Stimulated activated CD8-positive, alpha-beta memory T cell treated with anti-CD3 and anti-CD28 coated beads, Interleukin-2, amount 100 ng/mL, for 1 hour (primary cell): ENCODE measurements at places on chromosomes 16 and 17.

DNA sequence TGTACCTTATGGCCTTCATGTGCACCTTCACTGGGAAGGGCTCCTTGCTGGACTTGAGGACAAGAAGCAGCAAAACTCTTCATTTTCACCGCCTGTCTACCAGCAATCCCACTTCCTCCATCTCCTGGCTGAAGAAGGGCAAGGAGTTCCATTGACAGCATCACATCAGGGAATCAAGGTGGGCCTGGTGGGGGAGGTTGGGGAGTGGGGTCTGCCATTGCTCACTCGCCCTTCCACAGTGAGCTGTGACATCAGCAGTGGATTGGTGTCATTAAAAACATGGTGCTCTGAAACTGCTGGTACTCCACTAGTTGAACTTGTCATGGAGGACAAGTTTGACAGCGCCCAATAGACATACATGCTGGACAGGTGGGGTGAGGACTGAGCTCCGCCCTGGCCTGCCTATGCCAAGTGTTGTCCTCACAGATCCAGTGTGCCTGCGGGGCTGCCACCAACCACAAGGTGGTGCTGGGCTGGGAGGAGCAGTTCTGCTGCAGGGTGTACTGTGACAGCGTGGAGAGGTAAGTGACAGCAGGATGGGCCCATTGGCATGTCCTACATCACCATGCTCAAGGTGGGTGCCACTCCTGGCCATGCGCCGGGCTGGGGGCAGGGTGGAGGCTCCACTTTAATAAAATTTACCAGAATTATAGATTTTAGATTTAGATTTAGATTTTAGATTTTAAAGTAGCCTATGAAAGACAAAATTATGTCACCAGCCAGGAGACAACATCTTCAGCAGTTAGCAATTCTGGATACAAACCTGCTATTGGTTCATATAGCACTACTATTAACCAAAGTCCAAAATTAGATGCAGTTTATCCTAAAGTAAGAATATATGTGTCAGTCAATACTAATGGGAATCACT, 1729.1 kb downstream of the TP53TG3F start:
- no peak for DNase-seq

DNA sequence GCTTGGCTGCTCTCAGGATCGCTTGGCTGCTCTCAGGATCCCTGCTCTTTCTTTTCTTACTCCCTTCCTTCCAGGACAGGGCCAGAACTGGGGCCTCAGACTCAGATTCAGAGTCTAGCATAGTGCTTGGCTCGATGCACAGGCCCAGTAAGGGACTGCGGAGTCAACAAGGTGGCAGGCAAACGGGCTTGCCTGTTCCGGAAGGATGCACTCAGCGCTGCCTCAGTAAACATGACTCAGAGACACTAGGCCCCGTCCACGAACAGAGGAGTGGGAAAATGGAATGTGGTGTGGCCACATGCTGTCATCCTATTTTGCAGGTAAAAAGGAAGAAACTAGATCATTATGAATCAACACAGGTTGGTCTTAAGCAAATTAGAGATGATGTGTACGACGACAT, 9.8 kb downstream of the SPHK1 start:
- DNase-seq, result no peak

- DNase-seq, result no peak
Observed at GRCh38 chr17:18124345-18125126, 16.0 kb downstream of the MYO15A start.

DNA sequence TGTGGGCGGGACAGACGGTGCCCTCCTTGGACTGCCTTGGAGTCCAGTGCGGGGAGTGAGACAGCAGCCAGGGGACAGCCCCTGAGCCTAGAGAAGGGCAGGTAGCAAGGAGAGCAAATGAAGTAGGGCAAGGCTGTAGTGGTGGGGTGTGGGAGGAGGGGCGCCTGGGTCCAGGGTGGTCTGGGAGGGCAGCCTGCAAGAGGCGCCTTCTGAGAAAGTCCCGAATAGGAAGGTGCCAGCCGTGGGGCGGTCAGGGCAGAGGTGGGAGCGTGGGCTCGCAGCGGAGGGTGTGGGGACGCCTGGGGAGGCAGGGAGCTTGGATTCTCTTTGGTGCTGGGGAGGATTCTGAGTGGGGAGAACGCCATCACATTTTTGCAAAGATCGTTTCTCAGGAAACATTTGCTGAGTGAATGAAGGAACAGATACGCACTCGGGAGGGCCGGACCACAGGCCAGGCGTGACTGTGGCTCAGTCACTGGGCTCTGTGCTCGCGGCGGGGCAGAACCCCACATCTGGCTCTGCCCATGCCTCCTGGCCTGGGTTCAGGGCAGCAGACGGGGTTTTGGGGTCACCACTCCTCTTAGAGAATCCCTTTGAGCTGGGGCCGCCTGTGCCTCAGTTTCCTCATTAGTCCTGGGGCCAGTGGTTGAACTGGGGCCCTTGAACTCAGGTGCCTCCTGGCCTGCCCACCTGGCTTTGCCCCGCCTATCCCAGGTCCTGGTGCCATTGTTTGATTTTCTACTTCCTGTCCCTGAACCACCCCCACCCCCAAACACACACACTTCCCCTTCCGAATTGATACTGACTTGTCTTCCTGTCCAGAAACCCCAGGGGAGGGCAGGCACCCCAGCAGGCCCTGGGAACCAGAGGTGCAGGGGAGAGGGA, 4.2 kb downstream of the SNN start:
- no peak for DNase-seq

GRCh38 chr16:82605863-82606620, 20.7 kb upstream of the CDH13 start:
- no peak for DNase-seq

DNA sequence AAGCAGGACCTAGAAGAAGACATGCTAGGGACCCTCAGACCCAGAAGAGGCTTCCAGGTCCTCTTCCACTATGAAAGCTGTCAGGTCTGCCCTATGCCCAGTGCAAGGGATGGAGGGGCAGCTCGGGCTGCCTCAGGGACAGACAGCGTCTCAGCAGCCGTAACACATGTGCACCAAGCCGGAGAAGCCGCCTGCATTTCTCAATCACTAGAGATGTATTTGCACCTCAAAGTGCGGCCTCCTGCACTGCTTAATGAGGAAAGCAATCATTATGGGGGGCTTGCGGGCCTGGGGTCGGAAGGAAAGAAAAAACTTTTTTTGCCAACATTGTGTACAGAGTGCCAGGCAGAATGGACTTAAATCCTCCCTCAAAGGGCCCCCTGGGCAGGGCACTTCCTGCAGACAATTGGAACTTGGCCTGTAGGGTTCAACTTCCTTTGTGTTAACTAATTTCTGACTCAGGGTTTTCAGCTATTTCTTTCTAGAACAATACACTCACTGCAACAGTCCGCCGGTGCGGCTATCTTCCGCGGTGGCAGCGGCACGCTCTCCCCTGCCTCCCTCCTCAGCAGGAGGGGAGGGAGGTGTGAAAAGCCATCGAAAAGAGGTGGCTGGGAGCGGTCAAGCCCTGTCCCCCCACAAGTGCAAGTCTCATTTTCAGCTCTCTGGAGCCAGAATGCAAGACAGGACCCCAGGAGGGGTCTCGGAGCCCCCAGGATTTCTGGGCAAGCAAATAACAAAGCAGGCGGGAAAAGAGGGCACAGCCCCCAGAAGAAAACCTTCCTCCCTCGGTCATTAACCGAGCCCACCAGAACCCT, 101.2 kb downstream of the ZNF423 start:
- no peak for DNase-seq

GRCh38 chr17:44198721-44199552, 747 bp downstream of the ATXN7L3 start:
- DNase-seq, result peak; percentile 38

- peak; percentile 95 for DNase-seq
Observed at GRCh38 chr17:31487648-31488263, 96.3 kb downstream of the RAB11FIP4 start.

GRCh38 chr16:8741636-8742035, 55.8 kb downstream of the TMEM186 start:
- DNase-seq, result no peak

DNA sequence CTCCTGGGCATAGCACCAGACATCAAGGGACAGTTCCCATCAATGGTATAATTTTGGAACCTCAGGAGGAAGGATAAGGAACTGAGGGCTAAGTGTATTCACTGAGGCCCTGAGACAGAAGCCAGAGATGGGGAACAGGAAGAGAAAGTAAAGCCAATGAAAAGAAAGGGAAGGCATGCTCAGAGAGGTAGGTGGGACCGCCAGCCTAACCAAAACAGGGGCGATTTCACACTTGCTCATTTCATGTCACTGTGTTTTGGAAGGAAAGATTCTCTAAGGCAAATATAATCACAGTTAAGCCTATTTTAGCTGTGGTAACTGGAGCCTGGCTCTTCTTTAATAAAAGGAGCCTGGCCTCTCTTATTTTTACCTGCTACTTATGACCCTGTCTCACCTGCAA, 411.1 kb downstream of the CDH13 start:
- no peak for DNase-seq

GRCh38 chr17:55436224-55437158, 14.9 kb upstream of the MMD start:
- DNase-seq, result no peak

DNA sequence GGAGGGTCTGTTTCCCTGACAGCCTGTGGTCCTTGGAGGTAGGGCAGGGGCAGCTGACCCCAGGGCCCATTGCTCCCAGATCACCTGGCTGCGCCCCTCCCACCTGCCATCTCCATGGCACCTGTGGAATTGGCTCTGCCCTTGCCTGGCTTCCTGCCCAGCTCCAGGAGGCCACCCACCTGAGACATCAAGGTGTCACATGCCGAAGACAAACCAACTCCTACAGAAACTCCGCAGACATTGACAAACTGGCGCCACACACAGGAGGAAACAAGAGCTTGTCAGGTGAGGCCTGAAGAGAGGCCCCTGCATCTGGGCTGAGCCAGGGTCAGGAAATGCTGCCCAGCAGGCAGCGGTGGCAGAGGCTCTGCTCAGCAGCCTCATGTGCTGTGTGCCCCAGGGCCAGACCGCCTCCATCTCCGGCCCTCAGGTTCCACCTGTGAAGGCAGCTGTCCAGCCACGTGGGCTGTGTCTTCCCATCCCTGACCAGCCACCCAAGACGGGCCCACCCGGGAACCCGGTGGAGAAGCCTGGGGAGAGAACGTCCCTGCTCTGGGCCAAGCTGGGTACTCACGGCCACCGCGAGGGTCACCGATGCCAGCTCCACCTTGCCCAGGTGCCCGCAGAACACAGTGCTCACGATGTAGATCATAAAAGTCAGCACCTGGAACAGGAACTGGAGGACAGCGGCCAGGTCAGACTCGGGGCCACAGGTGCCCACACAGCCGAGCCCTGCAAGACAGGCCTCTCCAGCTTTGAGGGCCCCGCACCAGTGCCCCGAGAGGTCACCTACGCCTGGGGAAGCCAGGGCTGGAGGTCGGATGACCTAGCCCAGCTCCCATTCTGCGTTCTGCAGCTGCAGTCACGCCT, 1.6 kb downstream of the SLC47A2 start:
- no peak for DNase-seq

DNA sequence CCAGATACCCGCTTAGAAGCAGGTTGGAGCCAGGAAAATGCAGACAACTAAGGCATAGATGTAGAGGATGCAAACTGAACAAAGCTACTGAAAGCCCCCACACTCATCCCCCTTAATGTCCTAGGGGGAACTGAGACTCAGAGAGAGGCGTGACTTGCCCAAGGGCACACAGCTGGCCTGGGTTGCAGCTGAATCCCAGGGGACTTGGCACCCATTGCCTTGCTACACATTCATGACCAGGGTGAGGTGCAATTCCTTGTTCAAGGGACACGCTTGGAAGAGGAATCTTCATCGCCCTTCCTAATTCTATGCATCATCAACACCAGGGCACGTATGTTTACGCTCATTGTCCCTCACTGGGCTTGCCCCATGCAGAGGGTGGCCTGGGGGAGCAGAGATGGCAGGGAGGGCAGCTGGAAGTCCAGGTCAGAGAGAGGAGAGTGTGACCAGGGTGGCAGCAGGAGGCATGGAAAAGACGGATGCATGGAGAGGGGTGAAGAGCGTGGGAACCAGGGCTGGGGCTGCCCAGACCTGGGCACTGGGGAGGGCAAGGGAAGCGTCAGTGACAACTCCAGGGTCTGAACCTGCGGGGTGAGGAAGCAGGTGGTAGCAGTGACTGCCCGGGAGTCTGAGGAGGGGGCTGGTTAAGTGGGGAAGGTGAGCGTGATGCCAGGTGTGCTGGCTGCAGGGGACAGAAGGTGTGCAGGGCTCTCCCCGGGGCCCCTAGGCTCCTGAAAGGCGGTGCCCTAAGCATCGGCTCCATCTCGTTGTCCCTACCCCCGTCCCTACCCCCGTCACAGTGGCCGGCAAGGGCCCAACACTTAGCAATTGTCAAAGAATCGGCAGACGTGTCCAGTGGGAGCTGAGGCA, 267.1 kb upstream of the TNRC6C start:
- DNase-seq, result no peak

DNA sequence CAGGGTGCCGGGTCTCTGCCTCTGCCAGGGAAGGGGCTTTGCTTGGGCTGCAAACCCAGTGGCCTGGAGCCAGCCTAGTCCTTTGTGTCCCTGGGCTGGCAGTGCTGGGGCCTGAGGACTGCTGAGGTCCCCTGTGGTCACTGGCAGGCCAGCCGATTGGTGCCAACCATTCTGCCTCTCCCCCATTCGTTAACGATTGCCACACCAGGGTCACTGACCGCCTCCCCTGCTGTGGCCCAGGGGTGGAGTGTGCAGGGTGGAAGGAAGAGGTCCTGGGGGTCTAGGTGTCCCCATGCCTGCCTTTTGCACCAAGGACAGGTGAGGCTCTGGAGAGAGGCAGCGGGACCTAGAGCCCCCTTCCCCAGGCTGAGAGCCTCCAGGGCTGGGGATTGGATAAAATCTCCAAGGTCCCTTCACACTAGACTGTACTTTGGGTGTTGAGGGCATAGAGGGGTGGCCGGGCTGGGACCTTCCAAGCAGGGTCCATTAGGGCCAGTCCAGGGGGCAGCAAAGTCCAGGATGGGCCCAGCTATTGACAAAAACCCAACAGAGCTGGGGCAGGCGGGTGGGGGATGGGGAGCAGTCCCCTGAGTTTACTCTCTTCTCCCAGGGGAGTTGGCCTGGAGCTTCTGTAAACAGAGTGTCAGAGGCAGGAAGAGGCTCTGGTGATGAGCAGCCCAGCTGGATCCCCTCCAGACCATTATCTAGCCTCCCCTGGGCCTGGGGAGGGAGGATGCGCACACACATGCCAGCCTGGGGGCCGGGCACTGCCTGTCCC, 1.1 kb downstream of the VASN start:
- DNase-seq, result no peak

DNA sequence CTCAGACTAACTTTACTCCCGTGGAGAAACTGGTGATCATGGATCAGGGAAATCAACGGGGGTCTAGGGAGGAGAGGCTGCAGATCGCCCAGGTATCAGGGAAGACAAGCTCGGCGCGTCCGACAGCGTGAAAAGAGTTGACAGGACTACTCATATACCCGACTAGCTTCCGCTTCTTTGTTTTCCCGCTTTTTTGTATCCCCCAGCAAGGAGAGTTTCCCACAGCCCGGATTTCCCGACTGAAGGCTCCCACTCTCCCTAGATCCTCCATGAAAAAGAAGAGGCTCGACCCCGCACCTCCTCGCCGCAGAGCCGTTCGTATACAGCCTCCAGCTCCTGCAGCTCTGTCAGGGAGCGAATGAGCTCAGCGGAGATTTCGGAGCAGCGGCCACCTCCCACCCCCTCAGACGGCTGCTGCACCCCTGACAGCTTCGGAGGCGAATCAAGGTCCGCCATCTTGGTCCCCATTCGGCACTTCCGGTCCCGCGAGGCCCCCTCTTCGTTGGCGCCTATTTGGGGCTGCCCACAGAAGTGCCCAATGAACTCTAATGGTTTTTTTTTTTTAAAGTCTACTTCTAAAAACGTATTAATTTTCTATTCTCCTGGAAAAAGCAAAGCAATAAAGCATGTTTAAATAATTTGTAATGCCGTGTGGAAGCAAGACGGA, at the start of gene COG4:
Gene COG4 (minus strand): TSS at position 479 of the 667 bp plus-strand sequence. CDS start 11 bp downstream, at position 468.
- peak; percentile 80 for DNase-seq
